ENCODE measurements at places on chromosomes 2 and 18.
A peak's percentile ranks its signal among the peaks of the same experiment; 100 is the strongest.

DNA sequence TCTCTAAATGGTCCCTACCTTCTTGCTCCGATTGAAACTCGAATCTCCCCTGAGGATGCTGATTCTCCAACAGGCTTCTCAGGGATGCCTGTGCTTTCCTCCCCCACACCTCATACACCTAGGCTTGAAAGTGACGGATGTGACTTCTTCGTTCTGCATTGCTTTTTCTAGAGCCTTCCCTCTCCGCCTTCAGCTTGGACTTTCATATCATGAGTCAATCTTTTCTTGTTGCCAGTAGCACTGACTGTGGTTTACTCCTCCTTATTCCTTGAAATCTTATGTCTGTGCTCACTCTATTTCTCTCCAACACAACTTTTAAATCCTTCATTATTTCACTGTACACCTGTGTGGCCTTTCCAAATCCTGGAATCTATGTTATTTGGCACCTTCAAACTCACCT is 451.4 kb downstream of the TMX3 start:
- DNase-seq, result no peak

- DNase-seq, result no peak
Observed at GRCh38 chr18:28854964-28855363, 678.0 kb upstream of the CDH2 start.

GRCh38 chr2:12162269-12163247 is 416.1 kb downstream of the LPIN1 start:
- no peak for DNase-seq

DNA sequence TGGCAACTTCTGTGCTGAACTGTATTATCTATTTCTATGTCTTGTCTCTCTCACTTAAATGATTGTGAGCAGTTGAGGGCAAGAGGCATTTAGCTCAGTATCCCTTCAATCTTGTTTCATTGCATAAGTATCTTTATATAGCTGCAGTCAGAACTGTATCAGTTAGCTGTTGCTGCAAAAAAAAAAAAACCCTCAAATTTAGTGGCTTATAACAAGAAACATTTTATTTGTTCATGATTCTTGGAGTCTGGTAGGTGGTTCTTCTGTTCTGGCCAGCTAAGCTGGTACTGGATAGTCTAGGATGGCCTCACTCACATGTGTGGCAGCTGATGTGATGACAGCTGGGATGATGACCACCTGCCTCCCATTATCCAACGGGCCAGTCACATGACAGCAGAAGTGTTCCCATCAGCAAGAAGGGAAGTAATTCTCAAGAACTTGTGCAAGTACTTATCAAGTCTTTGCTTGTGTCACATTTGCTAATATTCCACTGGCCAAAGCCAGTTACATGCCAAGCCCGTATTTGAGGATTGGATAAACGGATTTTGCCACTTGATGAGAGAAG is 67.8 kb downstream of the SLC4A3 start:
- no peak for DNase-seq

- DNase-seq, result no peak
Observed at GRCh38 chr2:203346612-203347011, 18.4 kb downstream of the ABI2 start.

DNA sequence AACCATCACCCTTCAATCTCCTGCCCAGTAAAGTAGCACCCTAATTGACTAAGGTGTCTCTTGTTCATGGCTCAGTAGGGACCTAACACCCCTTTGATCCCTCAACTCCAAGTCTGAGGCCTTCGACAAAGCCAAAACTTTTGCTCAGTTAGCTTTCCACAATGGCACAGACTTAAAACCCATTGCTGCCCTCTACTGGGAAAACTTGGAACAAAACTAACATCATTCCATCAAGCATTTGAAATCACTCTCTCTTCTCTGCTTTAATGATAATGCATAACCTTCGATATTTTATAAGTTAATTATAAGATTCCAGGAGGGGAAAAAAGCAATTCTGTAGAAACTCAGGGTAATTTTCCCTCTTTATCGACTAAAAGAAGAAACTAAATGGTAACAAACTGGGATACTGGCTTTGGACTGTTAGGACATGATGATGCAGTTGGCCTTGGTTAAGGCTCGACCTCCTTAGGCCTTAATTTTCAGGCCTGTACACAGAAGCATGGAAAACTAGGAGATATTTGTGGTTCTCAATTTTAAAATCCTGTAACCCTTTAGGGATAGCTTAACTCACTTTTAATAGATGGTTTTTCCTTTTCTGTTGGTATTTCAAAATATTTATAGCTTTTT is 127.8 kb downstream of the STK39 start:
- DNase-seq, result peak; percentile 48

GRCh38 chr2:133053541-133053940 is 383.5 kb upstream of the LYPD1 start:
- DNase-seq, result no peak

DNA sequence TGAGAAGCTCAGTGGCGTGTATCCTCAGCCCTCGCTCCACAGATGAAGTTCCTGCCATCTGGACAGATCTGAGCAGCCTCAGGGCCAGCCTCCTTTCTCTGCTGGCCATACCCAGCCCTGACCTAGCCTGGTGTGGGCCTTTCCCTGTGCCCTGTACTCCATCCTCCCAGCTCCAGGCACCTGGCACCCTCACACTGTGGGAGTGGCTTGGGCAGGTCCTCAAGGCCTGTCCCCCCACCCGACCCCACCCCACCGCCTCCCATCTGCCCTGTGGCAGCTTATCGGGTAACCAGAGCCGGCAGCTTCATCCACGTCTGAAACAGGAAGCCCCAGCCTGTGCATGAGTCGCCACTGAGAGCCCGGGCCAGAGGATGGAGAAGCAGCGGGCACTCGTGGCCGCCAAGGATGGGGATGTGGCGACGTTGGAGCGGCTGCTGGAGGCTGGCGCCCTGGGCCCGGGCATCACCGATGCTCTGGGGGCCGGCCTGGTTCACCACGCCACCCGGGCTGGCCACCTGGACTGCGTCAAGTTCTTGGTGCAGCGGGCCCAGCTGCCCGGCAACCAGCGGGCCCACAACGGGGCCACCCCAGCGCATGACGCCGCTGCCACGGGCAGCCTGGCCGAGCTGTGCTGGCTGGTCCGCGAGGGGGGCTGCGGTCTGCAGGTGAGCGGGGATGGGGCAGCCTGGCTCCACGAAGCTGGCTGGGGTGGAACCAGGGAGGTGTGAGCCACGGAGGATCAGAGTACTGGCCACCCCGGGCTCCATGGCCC is at the start of gene ESPNL:
Gene ESPNL, plus strand, starts transcription at position 292 of the 772 bp plus-strand sequence. Its CDS starts 80 bp downstream, at position 372.
- DNase-seq, result no peak

GRCh38 chr2:228522276-228522675 is 340.8 kb upstream of the SPHKAP start:
- no peak for DNase-seq

- DNase-seq, result peak; percentile 35
Observed at GRCh38 chr18:74623047-74623816, 25.6 kb downstream of the ZNF407 start.

DNA sequence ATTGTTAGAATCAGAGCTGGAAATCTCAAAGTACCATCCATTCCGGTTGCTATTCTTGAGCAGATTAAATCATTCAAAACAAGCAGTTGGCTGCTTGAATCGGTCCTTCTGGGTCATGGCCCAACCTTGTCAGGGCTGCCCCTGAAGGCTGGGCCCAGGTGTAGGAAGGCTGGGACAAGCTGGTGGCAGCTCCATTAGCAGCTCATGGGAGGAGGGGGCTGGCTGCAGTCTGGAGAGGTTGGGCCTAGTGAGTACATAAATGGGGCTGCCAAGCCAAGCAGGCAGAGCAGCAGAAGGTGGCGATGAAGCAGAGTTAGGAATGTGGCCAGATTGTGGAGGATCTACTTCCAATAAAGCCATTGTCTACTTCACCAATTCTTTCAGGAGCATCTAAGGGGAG is 81.4 kb downstream of the ADCYAP1 start:
- no peak for DNase-seq

GRCh38 chr2:168850846-168851245 is 39.4 kb downstream of the SPC25 start:
- no peak for DNase-seq

- no peak for DNase-seq
Observed at GRCh38 chr2:200453853-200454534, 55.9 kb downstream of the KCTD18 start.

- no peak for DNase-seq
Observed at GRCh38 chr2:152858594-152859265, 140.3 kb downstream of the ARL6IP6 start.

GRCh38 chr18:42230636-42231035 is 275.6 kb downstream of the PIK3C3 start:
- DNase-seq, result no peak

DNA sequence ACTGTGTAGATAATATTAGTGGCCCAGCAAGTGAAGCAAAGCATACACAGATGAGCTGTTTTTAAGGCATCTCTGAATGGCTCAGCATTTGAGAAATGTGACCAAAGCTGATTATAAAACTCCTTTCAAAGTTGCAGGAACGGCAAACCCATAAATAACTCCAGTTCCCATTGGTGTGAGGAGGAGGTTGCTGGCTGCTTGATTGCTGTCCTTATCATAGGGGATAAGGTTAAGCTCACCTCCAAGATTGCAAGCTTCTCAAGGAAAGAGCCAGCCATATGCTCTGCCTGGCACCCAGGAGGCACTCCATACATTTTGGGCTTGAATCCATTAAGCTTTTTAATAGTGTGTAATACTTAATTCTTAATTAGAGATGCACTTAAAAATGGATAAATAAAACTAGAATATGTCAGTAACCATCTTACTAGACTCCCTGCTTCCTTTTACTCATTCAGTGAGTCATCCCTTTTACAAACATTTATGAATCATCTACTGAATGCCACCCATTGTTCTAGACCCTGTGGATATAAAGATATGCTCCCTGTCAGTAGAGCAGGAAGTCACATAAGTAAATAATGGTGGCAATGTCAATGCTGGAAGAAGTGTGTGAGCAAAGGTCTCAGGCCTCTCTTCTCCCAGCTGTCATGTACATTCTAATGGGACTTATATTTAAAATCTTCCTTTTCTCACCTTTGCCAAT is 99.3 kb downstream of the SPATS2L start:
- DNase-seq, result no peak

GRCh38 chr2:200199005-200199404 is 107.5 kb upstream of the SPATS2L start:
- DNase-seq, result no peak

DNA sequence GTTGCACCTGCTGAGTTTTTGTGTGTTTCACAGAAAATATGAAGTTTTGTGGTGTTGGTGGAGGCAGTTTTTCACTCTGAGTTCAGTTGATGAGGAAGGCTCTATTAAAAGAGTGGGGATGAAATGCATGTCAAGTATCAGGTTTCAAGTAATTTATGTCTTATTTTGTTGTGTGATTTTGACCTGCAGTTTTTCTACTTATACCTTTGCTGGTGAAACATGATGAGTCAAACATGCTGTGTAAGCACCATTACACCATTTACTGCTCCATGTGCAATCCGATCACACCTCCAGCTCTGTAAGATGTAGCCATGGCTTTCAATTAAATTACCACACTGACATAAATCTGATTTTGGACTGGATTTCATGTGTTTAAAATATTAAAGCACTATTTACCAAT is 174.5 kb upstream of the ZEB2 start:
- DNase-seq, result no peak

DNA sequence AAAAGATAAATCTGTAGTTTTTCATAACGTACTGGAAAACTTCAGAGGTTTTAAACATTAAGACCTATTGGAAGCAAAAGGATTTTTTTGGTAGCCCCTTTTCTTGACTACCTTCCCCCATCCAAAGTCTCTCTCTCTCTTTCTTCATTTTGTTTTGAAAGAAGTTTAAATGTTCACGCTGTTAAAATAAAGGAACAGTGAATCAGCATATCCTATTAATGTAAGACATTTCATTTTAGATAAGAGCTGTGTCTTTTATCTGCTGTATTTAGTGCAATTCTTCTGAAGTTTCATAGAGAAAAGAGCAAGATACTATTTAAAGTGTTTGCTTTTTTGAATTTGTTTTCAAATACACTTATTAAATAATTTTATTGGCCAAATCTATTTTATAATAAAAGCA is 205.5 kb upstream of the POU3F3 start:
- no peak for DNase-seq

GRCh38 chr2:147844697-147845410 is at the start of gene ACVR2A:
TSS of gene ACVR2A (plus strand) at chr2:147845029. CDS start at chr2:147845153, 124 bp downstream.
- DNase-seq, result peak; percentile 51
